Ovary (tissue), 10 donors: ENCODE measurements at places on chromosomes 11 and 22. TPM values are rescaled to one million over a fixed set of nuclear protein-coding genes. Genes with fewer than 3 reads are reported as not detected.

DNA sequence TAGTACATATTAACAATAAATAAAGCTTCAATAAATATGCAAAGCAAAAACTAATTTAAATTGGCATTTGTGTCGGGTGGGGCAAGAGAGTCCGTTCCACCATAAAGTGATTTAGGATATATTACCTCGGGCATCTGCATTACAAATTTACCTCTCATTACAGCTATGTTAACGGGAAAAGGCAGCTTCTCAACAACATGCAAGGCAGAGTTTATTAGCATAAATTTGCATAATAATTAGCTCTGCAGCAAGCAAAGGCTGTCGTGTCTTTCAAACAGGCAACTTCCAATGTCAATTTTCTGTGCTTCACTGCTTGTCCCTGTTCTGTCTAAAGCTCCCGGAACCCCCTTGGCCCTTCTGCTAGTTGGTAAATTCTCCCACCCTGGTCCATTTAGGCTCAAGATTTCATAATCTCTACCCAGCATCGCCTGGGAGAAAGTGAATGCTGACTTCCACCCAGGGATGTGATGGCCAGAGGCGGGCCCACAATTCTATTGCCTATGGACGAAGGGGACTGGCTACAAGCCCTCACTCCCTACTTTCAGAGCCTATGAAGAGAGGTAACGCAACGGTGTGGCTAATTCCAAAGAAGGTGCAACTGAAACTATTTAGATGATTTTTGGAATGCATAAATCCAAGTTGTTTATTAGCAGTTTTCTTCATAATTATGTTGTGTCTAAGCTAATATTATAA is 462.1 kb downstream of the OPCML start:
- H3K27ac ChIP-seq: no peak overlapping the region
- DNase-seq: no peak
- H3K27me3 ChIP-seq: no peaks in the 10 kb centered on the region
- H3K4me3 ChIP-seq: no peak overlapping the region
- H3K4me1 ChIP-seq: no peaks in the 10 kb centered on the region

The DENND6B gene
- polyA plus RNA-seq: 0.38 TPM

The IL17RA gene
- polyA plus RNA-seq: 11.2 TPM

DNA sequence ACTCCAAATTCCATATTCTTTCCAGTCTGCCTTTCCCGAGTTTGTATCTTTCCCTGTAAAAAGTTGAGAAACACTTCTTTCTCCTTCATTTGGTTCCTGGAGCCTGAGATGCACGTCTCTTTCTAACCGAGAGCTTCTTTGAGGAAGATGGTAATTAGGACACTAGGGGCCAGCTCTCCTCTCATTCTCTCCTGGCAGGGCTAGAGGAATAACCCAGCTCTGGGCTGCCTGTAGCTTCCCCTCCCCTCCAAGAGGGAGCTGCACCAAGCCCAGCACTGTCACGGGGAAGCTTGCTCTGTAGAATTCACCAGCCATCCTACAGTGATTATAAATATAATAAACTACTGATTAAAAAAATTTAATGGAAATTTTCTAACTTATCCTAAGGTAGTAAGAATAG is 26.9 kb downstream of the UBASH3B start:
- H3K27me3 ChIP-seq: no peaks in the 10 kb centered on the region
- no peaks in the 10 kb centered on the region for H3K36me3 ChIP-seq
- no peak overlapping the region for H3K4me3 ChIP-seq
- no peak overlapping the region for H3K27ac ChIP-seq
- no peaks in the 10 kb centered on the region for H3K4me1 ChIP-seq
- no peak for DNase-seq

The MRGPRF gene
- 8.6 TPM for polyA plus RNA-seq

DNA sequence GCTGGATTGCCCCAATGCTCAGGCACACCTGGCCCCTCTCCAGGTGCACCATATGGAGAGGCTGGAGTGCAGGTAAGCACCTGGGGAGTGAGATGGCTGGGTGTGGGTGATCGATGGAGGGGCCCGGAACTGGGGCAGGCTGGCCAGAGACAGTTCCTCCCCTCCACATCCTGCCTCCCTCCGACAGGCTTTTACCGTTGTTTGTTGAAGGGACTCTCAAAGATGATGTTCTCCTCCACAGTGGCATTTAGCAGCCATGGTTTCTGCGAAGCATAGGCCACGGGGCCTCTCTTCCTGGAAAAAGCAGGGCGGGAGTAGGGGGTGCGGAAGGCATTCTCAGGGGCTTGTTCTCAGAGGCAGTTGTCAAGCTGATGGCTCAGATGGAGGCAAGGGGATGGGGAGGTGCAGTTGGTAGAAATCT is 25.9 kb upstream of the KCNJ11 start:
- no peaks in the 10 kb centered on the region for H3K27me3 ChIP-seq
- no peak for DNase-seq
- H3K4me1 ChIP-seq: no peaks in the 10 kb centered on the region
- no peak overlapping the region for H3K27ac ChIP-seq
- no peak overlapping the region for H3K4me3 ChIP-seq
- H3K36me3 ChIP-seq: no peaks in the 10 kb centered on the region

DNA sequence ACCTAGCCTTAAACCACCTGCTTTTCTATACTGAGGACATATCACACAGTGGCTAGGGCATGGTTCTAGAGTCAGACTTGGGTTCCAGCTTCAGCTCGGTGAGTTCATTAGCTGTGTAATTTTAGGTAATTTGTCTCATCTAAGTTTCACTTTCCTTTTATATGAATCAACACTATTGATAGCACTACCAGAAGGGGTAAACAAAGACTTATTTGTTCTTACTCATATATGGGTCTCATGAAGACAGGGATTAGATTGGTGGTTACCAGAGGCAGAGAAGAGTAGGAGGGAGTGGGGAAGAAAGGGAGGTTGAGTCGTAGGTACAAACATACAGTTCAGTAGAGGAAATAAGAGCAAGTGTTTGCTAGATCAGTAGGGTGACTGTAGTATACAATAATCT is 924.7 kb downstream of the OPCML start:
- H3K4me3 ChIP-seq: no peak overlapping the region
- no peak for DNase-seq
- H3K36me3 ChIP-seq: no peaks in the 10 kb centered on the region
- H3K27ac ChIP-seq: no peak overlapping the region
- no peaks in the 10 kb centered on the region for H3K27me3 ChIP-seq
